ENCODE measurements at places on chromosomes 16 and 17. TPM values are rescaled to one million over a fixed set of nuclear protein-coding genes. Genes with fewer than 3 reads are reported as not detected.

DNA sequence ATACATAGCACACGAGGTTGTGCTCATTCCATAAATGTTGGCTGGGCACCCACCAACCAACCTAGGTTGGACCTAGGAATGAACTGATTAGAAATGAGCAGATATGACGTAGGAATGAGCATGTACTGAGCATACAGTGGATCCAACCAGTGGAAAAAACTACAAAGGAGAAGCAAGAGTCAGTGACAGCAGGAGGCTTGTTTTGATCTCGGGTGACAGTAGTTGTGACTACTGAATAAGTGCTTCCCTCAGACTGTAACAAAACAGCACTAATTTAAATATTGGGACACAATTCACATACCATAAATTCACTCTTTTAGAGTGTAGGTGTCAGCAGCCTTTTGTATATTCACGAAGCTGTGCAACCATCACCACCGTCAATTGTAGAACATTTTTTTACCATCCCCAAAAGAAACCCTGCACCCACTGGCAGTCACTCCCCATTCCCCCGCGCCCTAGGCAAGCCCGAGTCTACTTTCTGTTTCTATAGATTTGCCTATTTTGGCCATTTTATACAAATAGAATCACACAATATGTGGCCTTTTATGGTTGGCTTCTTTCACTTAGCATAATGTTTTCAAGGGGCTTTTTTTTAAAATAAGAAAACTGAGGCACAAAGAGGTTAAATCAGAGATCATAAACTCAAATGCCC lies 7.0 kb downstream of the VAC14 start:
- DNase-seq: peak; percentile 4

Gene HOXB6
- 0.20 TPM for total RNA-seq

- DNase-seq: no peak
These were observed 35.7 kb downstream of the ABCC1 start for GRCh38 chr16:15985144-15985543.

DNA sequence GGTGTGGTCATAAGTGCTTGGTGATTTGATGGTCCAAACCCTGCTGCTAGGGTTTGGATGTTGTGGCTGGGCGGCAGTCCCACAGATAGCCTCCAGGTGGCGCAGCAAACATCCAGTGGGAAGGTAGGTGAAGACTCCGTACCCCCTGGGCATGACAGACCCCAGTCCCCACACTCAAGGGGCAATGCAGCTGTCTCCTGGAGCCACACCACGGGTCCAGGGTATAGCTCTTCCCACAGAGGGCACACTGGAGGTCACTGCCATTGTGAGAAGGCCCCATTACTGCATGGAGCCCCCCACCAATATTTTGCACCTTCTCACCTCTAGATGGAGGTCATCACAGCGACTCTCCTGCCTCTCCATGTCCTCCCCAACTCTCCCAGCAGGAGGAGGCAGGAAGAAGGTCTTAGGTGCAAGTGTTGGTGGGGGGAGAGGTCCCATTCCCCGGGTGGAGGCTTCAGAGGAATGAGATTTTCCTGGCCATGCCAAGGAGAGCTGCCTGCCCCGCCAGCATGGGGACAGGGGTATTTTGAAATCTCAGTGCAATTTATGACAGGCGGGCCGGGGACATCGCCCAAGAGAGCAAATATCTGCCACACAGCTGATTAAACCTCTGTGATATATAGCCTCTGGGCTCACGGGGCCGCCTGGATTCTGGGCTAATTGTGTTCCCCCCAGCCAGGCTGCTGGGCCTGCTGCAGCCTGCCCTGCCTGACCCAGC lies 17.1 kb upstream of the C17orf113 start:
- peak; percentile 77 for DNase-seq

DNA sequence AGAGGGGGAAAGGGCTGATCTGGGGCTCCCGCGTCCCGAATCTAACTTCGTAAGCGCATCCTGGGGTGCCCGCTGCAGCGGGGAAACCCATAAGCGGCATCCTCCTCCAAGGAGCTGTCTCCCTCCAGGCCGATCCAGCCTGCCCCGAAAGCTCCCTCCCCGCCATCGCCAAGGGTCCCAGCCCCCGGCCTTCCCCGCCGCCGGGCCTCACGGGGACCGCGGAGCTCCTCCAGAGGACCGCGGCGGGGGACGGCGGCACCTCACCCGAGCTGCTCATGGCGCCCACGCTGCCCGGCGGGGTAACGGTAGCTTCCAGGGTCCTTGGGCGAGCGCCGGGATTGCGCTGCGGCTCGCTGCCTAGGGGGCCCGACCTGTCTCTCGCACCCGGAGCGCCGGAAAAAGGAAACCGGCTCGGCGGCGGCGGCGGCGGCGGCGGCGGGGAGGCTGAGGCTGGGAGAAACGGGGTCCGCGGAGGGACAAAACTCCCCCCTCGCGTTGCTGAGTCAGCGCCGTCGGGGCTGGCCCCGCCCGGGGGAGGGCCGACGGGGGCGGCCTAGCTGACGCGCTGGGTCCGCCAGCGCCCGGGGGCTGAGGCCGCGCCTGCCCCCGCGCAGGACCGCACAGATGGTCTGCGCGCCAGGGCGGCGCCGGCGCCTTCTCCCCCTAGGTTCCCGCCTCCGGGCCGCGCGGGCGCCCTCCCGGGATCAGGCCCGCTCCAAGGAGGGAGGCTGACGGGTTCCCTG lies at the start of gene BLMH:
BLMH (minus strand) TSS at position 402 of the 743 bp plus-strand sequence; CDS start at position 277, 125 bp downstream.
- DNase-seq: peak; percentile 90

- DNase-seq: peak; percentile 56
These were observed 17.5 kb downstream of the SBK1 start for GRCh38 chr16:28309811-28310311.

GRCh38 chr17:5065227-5065744 lies 13.0 kb upstream of the ZFP3 start:
- DNase-seq: no peak

DNA sequence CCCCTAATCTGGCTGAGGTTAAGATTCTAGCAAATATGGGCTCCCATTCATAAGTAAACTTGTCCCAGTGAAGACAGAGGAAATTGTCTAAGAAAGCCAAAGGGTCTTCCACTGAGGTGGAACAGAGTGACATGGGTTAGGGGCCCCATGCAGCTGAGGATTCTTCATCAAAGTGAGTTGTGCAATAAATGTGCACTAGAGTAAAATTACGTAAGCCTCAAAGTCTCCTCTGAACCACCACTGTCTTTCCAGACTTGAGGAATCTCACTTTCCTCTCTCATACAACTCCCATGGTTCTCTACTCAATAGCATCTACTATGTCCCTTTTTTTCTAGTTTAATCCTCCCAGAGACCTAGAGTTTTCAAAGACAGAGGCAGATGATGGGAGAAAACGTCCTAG lies 132.4 kb downstream of the CA10 start:
- no peak for DNase-seq

DNA sequence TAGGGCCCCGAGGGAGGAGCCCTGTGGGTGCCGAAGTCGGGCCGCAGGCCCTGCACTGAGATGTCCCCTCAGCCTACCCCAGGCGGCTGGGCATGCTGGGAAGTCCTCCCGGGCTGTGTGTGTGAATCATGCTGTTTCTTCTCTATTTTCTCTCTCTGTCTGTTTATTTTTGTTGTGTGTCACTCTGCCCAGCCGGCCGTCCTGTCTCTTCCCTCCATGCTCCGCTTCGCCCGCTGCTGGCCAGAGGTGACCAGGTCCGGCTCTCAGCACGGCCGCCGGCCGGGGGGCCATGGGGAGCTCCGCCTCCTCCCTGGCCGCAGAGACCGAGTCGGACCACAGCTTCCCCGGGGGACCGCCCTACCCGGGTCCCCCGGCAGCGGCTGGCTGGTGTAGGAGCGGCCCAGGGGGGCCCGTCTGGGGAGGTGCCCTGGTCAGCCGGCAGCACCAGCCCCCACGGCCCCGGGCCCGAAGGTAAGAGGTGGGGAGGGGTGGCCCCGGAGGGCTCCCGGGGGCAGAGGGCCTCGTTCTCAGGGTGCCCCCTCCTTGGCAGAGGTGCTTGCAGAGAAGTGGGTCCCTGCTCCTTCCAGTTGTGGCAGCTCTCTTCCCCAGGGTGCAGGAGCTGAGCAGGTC lies 12.5 kb downstream of the CAPN15 start:
- DNase-seq: no peak

- DNase-seq: no peak
These were observed 144.6 kb downstream of the FOXL1 start for GRCh38 chr16:86722970-86723369.
